ENCODE measurements at places on chromosomes 13 and 19.

DNA sequence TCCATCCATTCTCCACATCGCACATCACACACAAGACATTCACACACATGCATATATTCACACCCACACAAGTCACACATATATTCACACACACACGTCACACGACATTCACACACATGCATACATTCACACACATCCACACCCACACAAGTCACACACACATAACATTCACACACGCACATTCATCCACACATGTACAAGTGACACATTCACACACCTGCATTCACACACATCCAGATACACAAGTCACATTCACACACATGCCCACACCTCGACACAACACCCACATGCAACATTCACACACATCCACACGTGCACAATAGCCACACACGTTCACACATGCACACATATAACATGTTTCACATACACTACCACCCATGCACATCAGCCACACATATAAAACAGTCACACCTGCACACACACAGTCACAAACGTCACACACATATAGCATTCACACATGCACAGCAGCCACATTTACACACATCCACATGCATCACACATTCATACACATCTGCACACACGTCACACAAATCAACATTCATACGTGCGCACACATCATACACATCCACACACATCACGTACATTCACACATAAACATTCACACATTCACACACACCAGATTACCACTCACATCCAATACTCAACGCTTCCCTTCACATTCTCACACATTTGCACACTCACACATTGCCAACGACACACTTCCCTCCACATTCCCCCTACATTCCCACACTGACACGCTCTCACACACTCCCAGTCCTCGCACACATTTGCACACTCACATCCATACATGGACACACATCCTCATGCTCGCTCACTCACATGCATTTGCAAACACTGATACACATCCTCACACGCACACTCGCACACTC, 41.0 kb downstream of the ANKRD10 start:
- H3K4me3 ChIP-seq: peak overlapping the region; percentile 40
- H3K36me3 ChIP-seq: no peaks in the 10 kb centered on the region
- H3K27ac ChIP-seq: peak overlapping the region; percentile 86
- peaks cover 48% of the 10 kb centered on the region for H3K4me1 ChIP-seq

- no peak overlapping the region for H3K4me3 ChIP-seq
- no peaks in the 10 kb centered on the region for H3K27me3 ChIP-seq
- H3K36me3 ChIP-seq: no peaks in the 10 kb centered on the region
- no peaks in the 10 kb centered on the region for H3K4me1 ChIP-seq
- H3K27ac ChIP-seq: no peak overlapping the region
- DNase-seq: no peak
These were observed 40.0 kb upstream of the FOXO1 start for GRCh38 chr13:40706439-40706838.

GRCh38 chr13:35349673-35350278, 126.7 kb downstream of the MAB21L1 start:
- no peak overlapping the region for H3K27ac ChIP-seq
- H3K27me3 ChIP-seq: no peaks in the 10 kb centered on the region
- H3K4me1 ChIP-seq: no peaks in the 10 kb centered on the region
- no peak for DNase-seq
- no peaks in the 10 kb centered on the region for H3K36me3 ChIP-seq

GRCh38 chr13:99122171-99122570, 78.5 kb upstream of the UBAC2 start:
- no peaks in the 10 kb centered on the region for H3K36me3 ChIP-seq
- DNase-seq: no peak
- H3K27ac ChIP-seq: no peak overlapping the region
- H3K27me3 ChIP-seq: no peaks in the 10 kb centered on the region

- H3K36me3 ChIP-seq: no peaks in the 10 kb centered on the region
- no peaks in the 10 kb centered on the region for H3K4me1 ChIP-seq
- no peak overlapping the region for H3K4me3 ChIP-seq
- no peaks in the 10 kb centered on the region for H3K27me3 ChIP-seq
- H3K27ac ChIP-seq: no peak overlapping the region
These were observed 102.6 kb upstream of the MYCBP2 start for GRCh38 chr13:77429320-77430142.

DNA sequence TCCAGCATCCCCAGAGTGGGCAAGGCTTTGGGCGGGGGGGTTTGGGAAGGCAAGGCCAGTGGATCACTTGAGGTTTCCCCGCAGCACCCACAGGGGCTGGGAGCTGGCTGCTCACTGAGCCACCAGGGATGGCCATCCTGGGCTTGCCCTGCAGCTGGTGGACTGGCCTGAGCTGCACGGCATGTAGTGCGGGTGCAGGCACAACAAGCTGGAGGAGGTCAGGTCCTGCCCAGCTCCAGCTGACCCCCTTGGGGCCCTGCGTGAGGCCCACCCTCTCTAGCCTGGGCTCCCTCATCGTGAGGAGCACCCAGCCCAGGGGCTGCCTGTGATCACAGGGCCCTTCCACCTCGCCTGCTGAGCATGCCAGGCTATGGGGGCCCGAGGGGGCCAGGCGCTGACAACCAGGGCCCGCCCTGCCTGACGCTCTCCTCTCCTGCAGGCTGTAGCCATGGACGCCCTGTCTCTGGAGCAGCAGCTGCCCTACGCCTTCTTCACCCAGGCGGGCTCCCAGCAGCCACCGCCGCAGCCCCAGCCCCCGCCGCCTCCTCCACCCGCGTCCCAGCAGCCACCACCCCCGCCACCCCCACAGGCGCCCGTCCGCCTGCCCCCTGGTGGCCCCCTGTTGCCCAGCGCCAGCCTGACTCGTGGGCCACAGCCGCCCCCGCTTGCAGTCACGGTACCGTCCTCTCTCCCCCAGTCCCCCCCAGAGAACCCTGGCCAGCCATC, 22.9 kb downstream of the COMP start:
- H3K36me3 ChIP-seq: no peaks in the 10 kb centered on the region
- peaks cover 15% of the 10 kb centered on the region for H3K4me1 ChIP-seq
- no peak overlapping the region for H3K27ac ChIP-seq
- H3K4me3 ChIP-seq: no peak overlapping the region
- H3K27me3 ChIP-seq: no peaks in the 10 kb centered on the region

DNA sequence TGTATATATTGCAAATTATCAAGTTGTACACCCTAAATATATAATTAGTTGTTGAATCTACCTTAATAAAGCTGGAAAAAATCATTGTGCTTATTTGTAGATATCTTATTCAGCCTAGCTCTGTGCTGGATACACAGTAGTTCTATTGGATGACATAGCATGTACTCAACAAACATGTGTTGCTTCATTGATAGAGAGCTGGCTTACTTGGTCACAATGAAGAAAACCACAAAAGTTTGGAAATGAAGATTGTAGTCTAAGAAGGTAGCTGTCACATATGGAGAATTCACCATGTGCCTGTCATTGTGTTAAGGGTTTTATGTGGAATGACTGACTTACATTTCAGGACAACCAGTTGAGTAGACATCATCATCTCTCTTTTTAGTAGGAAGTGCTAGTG, 278.9 kb downstream of the LMO7 start:
- H3K4me3 ChIP-seq: no peak overlapping the region
- DNase-seq: no peak
- H3K4me1 ChIP-seq: no peaks in the 10 kb centered on the region
- H3K27me3 ChIP-seq: no peaks in the 10 kb centered on the region
- H3K27ac ChIP-seq: no peak overlapping the region

DNA sequence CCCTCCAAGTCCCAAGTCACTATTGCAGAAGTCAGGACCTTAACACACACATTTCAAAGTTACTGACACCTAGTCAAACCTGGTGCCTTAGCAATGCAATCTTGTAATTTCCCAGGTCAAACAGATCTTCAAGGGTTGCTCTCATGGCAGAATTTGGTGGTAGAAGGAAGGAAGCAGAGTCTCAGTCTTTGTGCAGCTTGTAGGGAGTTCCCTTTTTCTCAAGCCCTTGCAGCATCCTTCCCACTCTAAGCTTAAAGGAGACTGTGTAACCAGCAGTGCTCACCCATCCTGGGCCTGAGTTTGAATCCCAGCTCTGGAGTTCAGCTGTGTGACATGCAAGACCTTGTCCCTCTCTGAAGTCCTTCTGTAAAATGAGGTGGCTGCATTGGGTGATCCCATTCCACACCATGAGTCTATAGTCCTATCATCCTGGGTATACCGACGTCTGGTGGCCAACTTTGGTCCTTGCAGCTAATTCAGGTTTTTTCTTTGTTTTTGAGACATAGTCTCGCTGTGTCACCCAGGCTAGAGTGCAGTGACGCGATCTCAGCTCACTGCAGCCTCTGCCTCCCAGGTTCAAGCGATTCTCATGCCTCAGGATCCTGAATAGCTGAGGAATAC, 9.8 kb downstream of the SIGLEC10 start:
- H3K4me3 ChIP-seq: no peak overlapping the region
- no peaks in the 10 kb centered on the region for H3K4me1 ChIP-seq
- no peak overlapping the region for H3K27ac ChIP-seq
- H3K27me3 ChIP-seq: no peaks in the 10 kb centered on the region

DNA sequence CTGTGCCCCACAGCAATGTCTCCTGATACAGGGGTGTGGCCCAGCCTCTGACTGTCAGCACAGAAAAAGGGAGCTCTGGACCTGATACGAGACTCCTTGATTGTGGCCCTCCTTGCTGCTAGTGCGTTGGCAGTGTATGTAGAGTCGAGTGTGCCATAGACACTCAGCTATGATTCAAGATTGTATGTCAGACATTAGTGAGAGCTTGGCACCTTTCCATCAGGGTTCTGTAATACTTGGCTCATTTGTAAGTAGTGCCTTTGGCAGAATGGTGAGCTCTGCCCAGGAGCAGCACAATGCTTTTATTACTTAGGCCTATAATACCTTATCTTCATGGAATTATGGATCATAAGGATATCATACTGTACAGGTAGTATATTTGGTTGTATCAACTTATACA, 83.4 kb downstream of the ATP8A2 start:
- no peak for DNase-seq
- H3K36me3 ChIP-seq: no peaks in the 10 kb centered on the region
- no peaks in the 10 kb centered on the region for H3K27me3 ChIP-seq
- no peaks in the 10 kb centered on the region for H3K4me1 ChIP-seq
- H3K27ac ChIP-seq: no peak overlapping the region

GRCh38 chr19:48799358-48800300, 11.2 kb downstream of the BCAT2 start:
- H3K4me1 ChIP-seq: peaks cover 10% of the 10 kb centered on the region
- DNase-seq: no peak
- H3K36me3 ChIP-seq: peaks cover 6% of the 10 kb centered on the region
- H3K4me3 ChIP-seq: no peak overlapping the region
- no peak overlapping the region for H3K27ac ChIP-seq

GRCh38 chr13:103243495-103243894, 177.3 kb upstream of the SLC10A2 start:
- H3K4me1 ChIP-seq: no peaks in the 10 kb centered on the region
- no peak overlapping the region for H3K27ac ChIP-seq
- no peak overlapping the region for H3K4me3 ChIP-seq
- H3K36me3 ChIP-seq: no peaks in the 10 kb centered on the region

DNA sequence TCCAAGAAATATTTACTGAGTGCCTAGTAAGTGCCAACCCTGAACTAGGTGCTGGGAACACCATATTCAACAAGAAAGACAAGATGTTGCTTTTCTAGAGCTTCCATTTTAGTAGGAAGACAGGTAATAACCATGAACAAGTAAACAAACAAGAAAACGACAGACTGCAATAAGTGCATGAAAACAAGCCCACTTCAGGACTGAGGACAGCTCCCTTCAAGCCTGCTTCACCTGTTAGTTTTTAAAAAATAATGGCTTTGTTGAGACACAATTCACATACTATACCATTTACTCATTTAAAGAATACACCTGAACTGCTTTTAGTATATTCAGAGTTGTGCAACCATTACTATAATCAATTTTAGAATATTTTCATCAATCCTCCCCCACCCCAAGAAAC, 30.4 kb downstream of the CYP4F22 start:
- H3K4me3 ChIP-seq: no peak overlapping the region
- no peaks in the 10 kb centered on the region for H3K4me1 ChIP-seq
- no peaks in the 10 kb centered on the region for H3K36me3 ChIP-seq
- no peak for DNase-seq
- H3K27ac ChIP-seq: no peak overlapping the region

Measured in vagina (tissue), 2 donors.